ENCODE measurements at places on chromosomes 4 and X.

GRCh38 chrX:71228063-71228642 is 5.1 kb downstream of the GJB1 start:
- DNase-seq = no peak

DNA sequence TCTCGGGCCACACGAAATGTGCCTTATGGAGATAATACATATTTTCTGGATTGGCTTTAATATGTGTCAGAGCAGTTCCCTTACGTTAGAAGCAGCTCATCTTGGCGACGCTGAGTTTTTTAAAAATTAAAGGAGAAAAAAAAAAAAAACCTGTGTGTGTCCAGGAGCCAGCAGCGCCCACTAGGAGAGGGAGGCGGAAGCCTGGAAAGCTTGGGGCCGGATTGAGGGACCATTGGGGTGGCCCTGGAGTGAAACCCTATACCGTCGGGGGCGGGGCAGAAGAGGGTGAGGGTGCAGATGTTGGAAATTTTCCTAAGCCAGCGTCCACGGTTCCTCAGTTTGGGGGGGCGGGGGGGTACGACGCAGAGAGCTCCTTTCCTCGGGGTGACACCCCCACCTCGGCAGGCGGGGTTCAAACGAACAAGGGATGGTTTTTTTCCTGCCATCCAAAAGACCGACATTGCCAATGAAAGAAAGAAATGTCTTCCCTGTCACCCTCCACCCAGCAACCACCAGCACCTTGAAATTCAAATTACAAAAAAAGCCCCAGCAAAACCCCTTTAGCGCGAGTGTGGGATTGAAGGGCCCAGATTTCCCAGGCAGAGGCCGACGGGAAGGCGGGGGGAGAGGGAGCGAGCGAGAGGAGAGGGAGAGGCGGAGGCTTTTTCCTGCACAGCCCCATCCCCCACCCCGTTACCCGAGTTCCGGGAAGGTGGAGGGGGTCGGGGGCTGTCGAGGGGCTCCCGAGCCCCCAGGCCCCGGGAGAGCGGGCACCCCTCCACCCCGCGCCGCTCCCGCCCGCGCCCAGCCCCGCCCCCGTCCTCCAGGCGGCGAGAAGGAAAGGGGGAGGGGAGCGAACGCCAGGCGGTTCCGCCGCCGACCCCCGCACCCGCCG is 859 bp downstream of the SMARCA1 start:
- DNase-seq = no peak

- DNase-seq = no peak
Measured at GRCh38 chrX:47143894-47144625, 442 bp downstream of the NDUFB11 start.

DNA sequence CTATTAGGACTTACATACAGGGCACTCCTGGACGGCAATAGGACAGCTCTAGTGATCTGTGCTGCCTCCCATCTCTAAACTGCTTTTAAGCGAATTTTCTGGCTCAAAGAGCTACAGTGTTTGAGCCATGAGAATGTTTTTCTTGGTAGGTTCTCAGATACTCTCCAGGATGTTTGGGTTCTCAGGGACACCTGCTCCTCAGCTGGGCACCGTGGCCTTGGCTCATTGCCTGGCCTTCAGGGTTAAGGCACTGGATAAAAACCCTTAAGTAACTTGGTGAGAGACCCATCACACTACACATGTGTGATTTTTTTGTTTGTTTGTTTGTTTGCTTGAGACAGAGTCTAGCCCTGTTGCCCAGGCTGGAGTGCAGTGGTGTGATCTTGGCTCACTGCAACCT is 38.5 kb upstream of the HERC5 start:
- DNase-seq = no peak

- DNase-seq = no peak
Measured at GRCh38 chr4:74098427-74098994, 484 bp downstream of the CXCL2 start.

DNA sequence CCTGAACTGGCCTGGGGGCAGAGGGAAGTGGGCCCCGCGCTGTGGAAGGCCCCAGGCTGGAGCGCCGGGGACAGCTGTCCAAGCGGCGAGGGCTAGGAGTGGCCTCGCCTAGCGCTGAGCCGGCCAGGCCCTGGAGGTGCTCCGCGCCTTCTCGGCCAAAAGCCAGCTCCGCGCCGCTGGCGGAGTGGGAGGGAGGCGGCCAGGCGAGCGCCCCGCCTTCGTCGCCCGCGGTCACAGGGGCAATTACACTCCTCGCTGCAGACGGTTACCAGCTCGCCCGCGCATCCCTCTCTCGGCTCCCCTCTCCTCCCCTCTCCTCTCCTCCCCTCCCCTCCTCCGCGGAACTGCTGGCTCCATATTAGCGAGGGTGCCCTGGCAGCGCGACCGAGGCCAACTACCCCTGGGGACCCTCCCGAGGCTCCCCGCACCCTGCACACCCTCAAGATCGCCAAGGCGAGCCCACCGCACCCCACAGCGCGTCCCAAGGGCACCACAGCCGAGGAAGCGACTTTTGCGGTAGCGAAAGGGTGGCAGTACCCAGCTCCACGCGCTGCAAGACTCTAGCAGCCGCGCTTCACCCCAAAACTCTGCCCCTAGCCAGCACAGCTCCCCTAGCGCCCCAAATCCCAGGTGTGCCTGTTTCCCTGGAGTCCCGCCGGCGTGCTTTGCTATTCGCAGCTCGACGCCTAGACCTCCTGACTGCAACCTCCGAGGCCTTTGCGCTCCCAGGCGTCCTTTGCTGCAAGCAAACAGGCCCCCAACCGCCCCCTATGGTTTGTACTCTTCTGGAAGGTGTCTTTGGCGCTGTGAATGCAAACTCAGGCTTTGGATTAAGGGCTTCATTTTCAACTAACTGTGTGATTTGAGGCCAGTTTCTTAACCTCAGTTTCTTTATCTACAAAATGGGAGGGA is 91.4 kb downstream of the BCOR start:
- no peak for DNase-seq

GRCh38 chr4:113325876-113326615 is 276.6 kb downstream of the ANK2 start:
- no peak for DNase-seq

GRCh38 chr4:1446502-1447386 is 40.5 kb upstream of the NKX1-1 start:
- DNase-seq = no peak

GRCh38 chr4:151532001-151532708 is 123.2 kb downstream of the FHIP1A start:
- DNase-seq = no peak

DNA sequence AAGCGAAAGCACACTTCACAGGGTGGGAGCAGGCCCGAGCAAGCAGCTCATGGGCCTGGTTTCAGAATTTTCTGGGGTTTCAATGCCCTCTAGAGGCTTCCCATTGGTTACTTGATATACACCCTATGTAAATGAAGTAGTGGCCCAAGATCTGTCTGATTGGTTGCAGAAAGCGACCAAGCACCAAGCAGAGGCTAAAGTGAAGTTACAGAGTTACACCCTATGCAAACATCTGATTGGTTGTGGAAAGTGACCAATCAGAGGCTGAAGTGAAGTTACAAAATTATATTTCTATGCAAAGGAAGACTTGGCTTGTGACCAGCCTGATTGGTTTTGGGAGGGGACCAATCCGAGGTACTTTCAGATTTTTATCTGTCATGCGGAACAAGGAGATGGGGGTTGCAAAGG is 8.2 kb downstream of the FHIP1A start:
- DNase-seq = no peak

DNA sequence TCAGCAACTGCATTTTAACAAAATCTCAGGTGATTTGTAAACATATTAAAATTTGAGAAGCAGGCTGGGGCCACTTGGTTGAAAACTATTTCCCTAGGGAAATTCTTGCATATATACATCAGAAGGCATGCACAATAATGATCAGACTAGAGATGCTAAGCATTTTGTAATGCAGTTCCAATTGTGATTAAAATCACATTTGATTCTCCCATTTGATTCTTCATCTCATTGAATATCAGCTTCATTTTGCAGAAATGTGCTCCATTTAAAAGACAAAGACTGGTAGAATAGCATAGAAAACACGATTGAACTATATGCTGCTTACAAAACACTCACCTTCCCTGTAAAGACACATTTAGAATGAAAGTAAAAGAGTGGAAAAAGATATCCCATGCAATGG is 32.4 kb upstream of the FHIP1A start:
- DNase-seq = no peak

DNA sequence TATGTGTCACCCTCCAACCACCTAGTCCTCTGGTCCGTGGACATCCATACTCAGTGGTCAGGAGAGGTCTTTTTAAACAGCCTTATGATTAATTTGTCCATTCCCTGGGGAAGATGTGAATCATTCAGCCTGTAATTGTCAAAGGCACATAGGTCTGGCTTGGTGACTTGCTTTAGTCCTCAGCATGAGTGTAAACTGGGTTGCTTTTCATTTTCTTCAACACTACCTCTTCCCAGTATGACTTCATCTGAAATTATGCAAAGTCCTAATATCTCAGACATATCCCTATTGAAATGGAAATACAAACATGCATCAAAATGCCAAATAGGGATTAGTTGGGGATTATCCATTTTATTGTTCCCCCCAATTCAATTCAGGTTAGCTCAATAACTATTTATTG is 208.3 kb upstream of the AMOT start:
- DNase-seq = no peak

DNA sequence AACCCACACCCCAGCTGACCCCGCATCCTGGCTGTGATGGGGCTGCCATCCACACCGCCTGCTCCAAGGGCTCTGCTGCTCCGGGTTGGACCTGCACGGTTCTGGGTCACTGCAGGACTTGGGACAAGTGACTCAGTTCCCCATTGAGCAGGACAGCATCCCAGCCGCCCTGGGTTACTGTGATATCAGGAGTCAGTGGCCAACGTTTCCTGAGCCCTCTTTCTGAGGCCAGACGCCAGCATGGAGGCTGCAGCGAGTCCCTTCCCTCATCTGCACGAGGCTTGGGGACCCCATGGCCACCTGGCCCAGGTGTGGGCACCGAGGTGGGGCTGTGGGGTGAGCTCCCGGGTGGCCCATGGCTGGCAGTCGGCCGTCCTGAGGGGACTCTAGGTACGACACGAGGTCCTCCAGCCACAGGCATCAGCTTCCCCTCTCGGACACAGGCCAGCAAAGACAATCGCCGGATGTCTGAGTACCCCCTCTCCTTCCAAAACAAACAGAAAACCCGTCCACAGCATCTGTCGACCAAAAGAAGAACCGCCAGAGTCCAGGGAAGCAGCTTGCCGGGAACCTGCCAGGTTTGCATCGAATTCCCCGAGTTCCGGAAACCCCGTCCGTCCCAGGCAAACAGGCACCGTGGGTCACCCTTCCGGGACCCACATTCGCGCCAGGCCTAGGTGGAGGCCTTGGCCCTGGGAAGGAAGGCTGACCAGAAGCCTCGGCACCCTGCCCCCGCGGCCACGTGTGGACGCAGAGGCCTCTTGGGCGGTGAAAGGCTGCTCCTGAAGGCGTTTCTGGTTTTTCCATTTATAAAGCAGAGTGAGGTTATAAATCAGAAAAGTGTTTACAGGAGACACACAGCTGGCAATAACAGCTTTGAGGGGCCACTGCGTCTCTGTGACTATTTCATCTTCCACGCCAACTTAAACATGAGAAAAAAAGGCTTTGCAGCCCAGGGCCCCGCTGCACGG is 136.0 kb downstream of the FAM53A start:
- DNase-seq = no peak

- no peak for DNase-seq
Measured at GRCh38 chrX:130120321-130120731, 10.0 kb upstream of the ELF4 start.

DNA sequence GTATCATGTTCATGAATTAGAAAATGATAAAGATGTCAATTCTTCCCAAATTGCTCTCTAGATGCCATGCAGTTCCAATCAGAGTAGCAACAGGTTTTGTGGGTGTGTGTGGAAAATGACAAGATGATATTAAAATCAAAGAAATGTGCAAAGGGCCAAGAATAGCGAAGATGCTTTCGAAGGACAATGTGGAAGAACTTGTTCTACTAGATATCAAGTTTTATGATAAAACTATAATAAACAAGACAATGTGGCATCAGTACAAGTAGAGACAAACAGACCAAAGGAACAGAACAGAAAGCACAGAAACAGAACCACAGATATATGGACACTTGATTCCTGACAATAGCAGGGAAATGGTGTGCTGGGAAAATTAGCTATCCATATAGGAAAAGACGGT is 9.0 kb downstream of the TAB3 start:
- DNase-seq = no peak

DNA sequence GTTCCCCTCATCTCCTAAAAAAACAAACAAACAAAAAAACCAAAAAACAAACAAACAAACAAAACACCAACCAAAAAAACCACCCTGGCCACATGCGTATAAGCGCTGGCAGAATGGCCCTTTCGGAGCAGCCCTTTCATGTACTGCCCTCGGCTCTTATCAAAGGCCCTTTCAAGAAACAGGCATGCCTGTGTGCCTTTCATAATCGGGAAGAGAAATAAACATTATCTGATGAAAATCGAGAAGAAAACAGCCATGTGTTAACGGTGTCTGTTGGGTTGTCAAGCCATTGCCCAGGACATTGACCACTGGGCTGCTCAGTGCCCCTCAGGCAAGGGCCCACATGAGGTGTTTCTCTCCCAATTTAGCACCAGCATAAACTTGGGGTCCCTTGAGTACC is 68.3 kb downstream of the PJA1 start:
- no peak for DNase-seq

DNA sequence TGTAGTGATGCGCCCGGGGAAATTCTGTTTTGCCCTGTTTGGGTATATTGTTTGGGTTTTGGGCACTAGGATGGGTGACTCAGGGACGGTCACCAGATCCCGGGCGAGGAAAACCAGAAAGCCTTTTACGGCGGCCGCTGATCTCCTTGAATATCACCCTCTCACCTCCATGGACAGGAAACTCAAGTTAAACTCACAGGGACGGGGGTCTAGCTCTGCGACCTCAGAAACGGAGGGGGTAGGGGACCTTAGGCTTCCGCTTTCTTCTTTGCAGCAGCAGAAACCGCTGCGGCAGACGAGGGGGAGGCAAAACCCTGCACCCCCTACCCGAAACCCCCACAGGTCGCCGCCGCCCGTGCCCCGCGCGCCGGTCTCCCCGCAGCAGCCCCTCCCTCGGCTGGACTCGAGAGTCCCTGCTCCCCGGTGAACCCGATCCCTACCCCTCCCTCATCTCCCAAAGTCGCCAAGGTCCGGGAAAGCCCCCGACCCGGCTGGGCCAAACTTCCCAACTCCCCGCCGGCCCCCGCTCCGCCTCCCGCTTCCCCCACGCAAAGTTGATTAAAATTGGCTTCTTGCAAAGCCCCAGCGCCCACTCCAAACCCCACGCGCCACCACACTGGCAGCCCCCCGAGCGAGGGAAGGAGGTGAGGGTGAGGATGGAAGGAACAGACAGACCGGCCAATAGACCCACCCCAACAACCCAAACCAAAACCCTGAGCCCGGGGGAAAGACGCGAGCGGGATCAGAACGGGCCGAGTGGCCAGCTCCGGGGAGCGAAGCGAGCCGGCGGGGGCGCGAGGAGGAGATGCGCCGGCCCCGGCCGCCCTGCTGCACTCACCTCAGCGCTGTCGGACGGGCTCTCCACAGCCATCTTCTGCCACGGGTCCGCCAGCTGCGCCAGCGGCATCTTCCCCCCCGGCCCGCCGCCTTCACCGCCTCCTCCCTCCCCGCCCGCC is 705 bp downstream of the RPS6KA3 start:
- DNase-seq = no peak

DNA sequence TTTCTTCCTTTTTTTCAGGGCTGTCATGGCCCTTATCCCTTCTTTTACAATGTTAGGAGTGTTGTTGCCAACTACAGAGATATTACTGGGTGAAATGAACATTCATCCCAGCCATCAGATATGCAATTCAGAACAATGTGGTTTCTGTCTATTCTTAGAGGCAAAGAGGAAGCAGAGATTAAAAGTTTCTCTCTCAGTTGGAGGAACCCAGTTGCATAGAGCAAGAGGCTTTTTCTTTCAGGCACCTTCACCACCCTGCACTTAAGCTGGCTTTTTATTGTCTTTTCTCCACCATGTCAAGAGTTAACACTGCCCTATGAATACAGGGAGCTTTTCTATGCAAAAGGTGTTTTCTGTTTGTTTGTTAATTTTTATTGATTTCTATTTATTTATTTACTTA is 1559.6 kb upstream of the IGFBP7 start:
- DNase-seq = no peak
